ENCODE measurements at places on chromosomes 12 and 14.

DNA sequence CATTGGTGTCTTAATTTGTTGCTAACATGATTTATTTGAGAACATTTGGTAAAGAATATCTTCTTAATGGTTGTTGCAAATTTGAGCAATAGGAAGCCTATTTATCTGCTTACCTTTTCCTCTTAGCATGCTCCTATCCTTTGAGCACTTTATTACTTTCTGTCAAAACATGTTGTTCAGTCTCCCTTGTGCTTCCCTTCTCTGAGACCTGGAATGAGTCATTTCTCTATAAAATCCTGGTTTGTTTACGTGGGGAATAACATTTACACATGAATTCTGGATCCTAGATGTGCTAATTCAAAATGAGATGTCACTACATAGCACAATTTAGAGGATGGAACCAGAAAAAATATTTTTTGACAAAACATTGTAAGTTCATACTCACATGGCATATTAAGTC lies 844.0 kb upstream of the LRFN5 start:
- no peak overlapping the region for H3K27ac ChIP-seq
- H3K4me3 ChIP-seq, result no peak overlapping the region
- H3K4me1 ChIP-seq, result no peaks in the 10 kb centered on the region
- DNase-seq, result no peak
- H3K27me3 ChIP-seq, result no peaks in the 10 kb centered on the region

- no peaks in the 10 kb centered on the region for H3K36me3 ChIP-seq
- H3K27me3 ChIP-seq, result no peaks in the 10 kb centered on the region
Measured at GRCh38 chr12:15590180-15590826, 198.9 kb downstream of the EPS8 start.

DNA sequence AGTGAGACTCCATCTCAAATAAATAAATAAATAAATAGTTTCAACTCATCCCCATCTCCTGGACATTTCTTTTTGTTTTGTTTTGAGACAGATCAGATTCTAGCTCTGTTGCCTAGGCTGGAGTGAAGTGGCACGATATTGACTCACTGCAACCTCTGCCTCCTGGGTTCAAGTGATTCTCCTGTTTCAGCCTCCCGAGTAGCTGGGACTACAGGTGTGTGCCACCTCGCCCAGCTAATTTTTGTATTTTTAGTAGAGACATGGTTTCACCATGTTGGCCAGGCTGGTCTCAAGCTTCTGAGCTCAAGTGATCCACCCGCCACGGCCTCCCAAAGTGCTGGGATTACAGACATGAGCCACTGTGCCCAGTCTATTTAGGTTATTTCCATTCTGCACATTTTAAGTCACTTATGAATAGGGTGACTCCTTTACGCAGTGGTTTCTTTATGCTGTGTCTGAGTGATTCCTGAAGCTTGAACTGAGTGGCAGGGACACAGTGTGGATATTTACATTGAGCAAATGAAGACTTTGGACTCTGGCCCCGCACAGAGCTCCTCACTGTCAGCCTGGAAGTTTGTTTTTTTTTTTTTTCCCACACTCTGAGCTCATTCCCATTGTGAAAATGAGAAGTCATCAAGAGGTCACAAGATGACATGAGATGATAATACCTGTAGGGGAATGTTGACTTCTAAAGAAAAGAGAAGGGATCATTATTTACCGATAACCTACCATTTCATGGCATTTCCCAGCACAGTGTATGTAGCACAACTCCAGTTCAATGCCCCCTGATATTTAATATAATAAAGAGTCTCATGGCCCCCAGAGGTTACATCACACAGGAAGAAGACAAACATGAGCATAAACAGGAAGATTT lies 72.6 kb downstream of the TBX3 start:
- no peak overlapping the region for H3K4me3 ChIP-seq
- H3K4me1 ChIP-seq, result no peaks in the 10 kb centered on the region
- no peak for DNase-seq
- H3K27ac ChIP-seq, result no peak overlapping the region
- no peaks in the 10 kb centered on the region for H3K27me3 ChIP-seq

GRCh38 chr14:69495341-69495921 lies 10.9 kb downstream of the PLEKHD1 start:
- H3K36me3 ChIP-seq, result no peaks in the 10 kb centered on the region
- no peak overlapping the region for H3K27ac ChIP-seq
- no peaks in the 10 kb centered on the region for H3K4me1 ChIP-seq
- H3K4me3 ChIP-seq, result no peak overlapping the region
- no peak for DNase-seq
- no peaks in the 10 kb centered on the region for H3K27me3 ChIP-seq

GRCh38 chr14:73743431-73743931 lies 29.3 kb upstream of the PNMA1 start:
- peak overlapping the region; percentile 95 for H3K27ac ChIP-seq
- peak; percentile 89 for DNase-seq
- H3K36me3 ChIP-seq, result no peaks in the 10 kb centered on the region

DNA sequence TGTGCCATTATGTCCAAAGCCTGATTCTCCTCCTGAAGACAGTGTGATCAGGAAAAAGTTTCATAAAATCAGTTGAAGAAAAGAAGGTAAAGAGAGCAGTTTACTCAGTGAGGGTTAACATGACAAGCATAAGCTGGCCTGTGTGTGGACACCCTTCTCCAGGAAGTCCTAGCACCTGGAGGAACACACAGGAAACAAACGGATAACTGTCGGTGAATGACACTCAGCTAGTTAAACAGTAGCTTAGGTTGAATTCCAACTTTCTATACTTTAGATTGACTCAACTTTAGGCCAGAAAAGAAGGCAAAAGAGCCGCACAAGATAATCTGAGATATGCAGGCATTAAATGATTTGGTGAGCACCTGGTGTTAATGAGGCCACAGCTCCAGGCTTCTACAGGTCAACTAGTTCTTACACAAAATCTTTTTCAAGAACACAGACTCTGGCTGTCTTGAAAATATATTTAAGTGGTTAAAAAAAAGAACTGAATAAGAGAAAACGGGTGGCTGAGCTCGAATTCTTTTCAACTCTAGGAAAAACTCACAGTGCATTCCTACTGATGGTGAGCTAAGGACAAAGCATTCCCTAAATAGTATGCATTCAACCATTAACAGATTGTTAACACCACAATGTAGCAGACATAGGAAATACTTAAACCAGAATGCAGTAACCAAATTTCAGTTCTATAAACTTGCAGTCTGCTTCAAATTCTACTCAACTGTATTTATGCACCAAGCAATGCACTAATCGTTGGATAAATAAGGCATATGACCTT lies 56.9 kb upstream of the TSPAN8 start:
- H3K27ac ChIP-seq, result no peak overlapping the region
- no peaks in the 10 kb centered on the region for H3K27me3 ChIP-seq
- H3K4me3 ChIP-seq, result no peak overlapping the region
- no peaks in the 10 kb centered on the region for H3K36me3 ChIP-seq
- no peaks in the 10 kb centered on the region for H3K4me1 ChIP-seq
- peak; percentile 56 for DNase-seq

GRCh38 chr12:92259291-92259690 lies 113.6 kb upstream of the BTG1 start:
- no peaks in the 10 kb centered on the region for H3K36me3 ChIP-seq
- H3K27me3 ChIP-seq, result no peaks in the 10 kb centered on the region
- no peak overlapping the region for H3K4me3 ChIP-seq
- no peaks in the 10 kb centered on the region for H3K4me1 ChIP-seq
- no peak overlapping the region for H3K27ac ChIP-seq

DNA sequence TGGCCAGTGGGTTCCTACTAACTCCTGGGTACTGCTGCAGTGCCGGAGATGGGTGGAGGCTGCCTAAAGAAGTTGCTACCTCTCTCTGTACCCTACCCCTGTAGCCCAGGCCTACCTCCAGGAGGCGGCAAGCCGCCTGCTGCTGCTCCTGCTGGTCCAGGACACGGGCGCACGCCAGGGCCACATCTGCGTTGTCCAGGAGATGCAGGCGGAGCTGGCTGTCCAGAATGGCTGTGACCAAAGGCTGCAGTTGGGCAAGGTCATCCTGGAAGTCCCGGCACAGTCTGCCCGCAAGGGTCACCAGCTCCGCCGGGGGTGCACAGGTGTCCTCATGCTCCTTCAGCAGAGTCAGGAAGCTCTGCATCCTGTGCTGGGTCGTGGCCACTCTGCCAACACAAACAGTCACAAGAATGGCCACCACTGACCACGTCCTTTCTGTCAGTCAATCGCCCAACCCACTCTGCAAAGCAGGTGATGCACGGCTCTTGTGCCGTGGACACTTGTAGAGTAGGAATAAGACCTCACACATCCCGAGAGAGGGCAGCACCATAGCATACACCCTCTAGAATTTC lies 1.6 kb downstream of the ANHX start:
- no peaks in the 10 kb centered on the region for H3K36me3 ChIP-seq
- H3K4me3 ChIP-seq, result no peak overlapping the region
- no peak for DNase-seq
- no peak overlapping the region for H3K27ac ChIP-seq

DNA sequence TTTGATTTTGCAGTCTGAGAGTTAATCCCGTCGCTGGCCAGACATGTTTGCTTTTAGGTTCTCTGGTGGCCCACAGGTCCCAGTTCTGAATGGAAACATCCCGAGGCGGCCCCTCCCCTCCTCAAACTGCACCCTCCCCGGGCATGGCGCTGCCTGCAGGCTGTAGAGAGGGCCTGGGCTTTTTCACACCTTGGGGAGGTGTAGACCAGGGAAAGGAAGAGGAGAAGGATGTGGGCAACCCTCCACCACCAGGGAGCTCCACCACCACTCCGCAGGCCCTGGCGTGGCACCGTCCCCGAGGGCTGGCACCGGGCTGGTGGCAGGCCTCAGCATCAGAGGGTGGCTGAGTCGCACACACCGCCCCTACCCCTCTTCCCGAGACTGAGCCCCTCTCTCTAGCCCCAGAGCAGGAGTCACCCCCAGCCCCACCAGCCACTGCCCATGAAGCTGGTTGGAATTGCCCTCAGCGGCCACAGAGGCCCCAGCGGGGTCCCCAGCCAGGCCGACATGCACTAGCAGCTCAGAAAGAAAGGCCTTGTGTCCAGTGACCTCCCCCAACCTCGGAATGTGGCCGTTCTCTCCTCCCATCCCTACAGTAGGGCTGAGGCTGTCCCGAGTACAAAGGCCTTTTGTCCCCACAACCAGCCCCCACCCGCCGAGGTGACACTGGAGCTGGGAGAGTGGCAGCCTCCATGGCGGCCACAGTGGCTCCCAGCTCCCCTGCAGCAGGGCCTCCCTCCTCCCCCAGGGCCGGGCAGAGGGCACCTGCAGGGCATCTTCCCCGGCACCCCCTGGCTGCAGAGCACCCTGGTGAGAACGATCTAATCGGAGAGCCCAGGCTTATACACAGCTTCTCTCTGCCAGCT lies 23.5 kb upstream of the INF2 start:
- peak; percentile 51 for DNase-seq
- H3K4me1 ChIP-seq, result peaks cover 4% of the 10 kb centered on the region
- no peaks in the 10 kb centered on the region for H3K36me3 ChIP-seq
- H3K4me3 ChIP-seq, result no peak overlapping the region
- H3K27ac ChIP-seq, result no peak overlapping the region

GRCh38 chr12:81010641-81011040 lies 67.2 kb upstream of the ACSS3 start:
- H3K27ac ChIP-seq, result no peak overlapping the region
- no peak for DNase-seq
- no peak overlapping the region for H3K4me3 ChIP-seq
- H3K36me3 ChIP-seq, result no peaks in the 10 kb centered on the region
- no peaks in the 10 kb centered on the region for H3K4me1 ChIP-seq
- no peaks in the 10 kb centered on the region for H3K27me3 ChIP-seq

DNA sequence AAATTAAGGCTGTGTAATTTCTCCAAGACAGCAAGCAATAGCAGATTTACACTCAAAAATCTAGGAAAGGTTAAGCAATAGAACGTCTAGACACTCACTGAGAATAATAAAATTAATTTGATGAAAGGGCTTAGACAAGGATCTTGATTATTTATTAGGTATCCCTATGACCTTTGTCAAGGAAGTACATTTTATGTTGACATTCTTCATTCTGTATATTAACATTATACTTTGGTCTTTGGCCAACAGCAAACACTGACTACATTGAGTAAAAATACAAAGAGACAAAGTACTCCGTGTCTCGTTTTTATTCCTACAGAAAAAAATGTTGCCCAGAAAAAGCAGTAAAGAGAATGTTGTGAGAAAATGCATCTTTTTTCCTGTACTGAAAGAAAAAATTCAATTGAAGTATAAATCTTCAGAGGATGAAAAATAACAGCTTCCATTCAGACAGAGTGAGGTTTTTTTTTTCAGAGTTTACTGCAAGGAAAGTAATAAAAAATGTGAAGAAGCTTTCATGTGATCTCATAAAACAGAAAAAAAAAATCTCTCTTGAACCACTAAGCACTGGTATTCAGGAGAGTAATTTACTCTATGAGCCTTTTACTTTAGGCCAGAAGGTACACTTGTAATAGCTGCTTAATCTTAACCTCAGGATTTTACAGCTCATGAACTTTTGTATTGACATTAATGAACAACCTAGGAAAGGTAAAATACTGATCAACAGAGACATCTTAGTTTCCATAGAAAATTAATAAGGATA lies 605.0 kb downstream of the FSCB start:
- H3K4me1 ChIP-seq, result peaks cover 11% of the 10 kb centered on the region
- DNase-seq, result no peak
- no peak overlapping the region for H3K27ac ChIP-seq
- no peaks in the 10 kb centered on the region for H3K36me3 ChIP-seq
- H3K27me3 ChIP-seq, result no peaks in the 10 kb centered on the region

DNA sequence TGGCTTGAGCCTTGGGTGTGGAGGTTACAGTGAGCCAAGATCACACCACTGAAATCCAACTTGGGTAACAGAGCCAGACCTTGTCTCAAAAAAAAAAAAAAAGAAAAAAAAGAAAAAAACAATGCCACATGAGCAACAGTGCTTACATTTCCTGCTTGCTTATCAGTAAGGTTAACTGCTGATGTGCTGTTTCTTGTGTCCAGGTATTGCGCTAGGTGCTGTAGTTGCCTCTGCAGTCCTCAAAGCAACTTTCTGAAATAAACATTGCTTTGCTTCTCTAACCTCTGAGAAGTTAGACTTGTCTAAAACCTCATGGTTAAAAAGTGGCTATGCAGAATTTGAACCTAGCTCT lies 24.7 kb downstream of the RNF34 start:
- H3K4me1 ChIP-seq, result no peaks in the 10 kb centered on the region
- no peaks in the 10 kb centered on the region for H3K36me3 ChIP-seq
- H3K27ac ChIP-seq, result peak overlapping the region; percentile 62
- no peaks in the 10 kb centered on the region for H3K27me3 ChIP-seq
- DNase-seq, result no peak

All from Peyer's patch (tissue), 4 donors.